KBM-7 (cell line): ENCODE measurements at places on chromosomes 16 and 17.
A peak's percentile ranks its signal among the peaks of the same experiment; 100 is the strongest.

DNA sequence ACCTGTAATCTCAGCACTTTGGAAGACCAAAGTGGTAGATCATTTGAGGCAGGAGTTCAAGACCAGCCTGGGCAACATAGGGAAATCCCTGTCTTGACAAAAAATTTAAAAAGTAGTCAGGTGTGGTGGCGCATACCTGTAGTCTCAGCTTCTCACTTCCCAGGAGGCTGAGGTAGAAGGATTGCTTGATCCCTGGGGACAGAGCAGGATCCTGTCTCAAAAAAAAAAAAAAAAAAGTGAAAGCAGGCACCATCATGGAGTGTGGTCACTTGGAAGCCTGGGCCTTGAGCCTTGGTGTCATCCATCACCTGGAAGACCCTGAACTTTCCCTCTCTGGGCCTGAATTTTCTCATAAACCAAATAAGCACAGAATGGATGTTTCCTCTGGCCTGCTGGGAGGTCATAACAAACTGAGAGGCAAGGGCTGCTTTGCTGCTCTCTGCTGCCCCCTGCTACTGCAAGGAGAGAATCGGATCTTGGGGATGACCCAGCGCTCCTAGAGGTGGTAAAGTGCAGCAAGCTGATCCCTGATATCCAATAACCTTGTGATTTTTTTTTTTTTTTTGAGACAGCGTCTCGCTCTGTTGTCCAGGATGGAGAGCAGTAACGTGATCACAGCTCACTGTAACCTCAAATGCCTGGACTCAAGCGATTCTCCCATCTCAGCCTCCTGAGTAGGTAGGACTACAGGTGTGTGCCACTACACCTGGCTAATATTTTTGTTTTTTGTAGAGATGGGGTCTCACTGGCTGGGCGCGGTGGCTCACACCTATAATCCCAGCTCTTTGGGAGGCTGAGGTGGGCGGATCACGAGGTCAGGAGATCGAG lies 75.9 kb upstream of the RNU2-1 start:
- peak; percentile 48 for DNase-seq

GRCh38 chr17:330993-331701 lies 21.5 kb downstream of the RPH3AL start:
- DNase-seq: no peak

DNA sequence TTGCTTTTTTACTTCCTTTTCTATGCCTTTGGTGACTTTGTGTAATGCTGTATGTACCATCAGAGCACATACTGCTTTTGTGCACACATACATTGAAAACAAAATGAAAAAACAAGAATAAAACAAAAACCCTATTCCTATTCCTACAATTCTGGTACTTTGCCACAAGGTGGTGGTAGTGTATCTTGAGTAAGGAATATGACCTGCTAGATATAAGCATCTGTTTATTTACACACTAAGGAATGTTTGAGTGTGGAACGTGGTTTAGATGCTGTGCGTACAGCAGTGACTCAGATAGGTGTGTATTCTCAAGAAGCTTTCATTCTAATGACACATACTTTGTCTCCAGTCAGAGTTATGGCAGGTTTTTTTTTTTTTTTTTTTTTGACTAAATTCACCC lies 606.2 kb downstream of the WWOX start:
- DNase-seq: peak; percentile 23

DNA sequence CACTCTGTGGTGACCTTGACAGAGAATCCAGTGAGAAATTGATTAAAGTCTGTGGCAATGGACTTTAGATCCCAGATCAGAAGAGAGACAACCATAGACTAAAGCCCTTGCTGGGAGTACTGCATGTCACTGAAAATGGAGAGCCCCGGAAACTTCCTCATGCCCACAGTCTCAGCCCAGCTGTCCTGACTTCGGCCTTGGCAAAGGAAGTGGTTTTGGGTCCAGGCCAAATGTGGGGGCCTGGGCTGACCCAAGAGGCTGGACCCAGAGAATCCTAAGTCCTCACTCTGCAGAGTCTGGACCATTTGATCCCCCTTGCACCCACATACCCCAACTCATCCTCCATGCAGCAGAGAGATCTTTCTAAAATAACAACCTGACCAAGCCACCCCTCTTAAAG lies 4.7 kb upstream of the BEAN1 start:
- DNase-seq: no peak

DNA sequence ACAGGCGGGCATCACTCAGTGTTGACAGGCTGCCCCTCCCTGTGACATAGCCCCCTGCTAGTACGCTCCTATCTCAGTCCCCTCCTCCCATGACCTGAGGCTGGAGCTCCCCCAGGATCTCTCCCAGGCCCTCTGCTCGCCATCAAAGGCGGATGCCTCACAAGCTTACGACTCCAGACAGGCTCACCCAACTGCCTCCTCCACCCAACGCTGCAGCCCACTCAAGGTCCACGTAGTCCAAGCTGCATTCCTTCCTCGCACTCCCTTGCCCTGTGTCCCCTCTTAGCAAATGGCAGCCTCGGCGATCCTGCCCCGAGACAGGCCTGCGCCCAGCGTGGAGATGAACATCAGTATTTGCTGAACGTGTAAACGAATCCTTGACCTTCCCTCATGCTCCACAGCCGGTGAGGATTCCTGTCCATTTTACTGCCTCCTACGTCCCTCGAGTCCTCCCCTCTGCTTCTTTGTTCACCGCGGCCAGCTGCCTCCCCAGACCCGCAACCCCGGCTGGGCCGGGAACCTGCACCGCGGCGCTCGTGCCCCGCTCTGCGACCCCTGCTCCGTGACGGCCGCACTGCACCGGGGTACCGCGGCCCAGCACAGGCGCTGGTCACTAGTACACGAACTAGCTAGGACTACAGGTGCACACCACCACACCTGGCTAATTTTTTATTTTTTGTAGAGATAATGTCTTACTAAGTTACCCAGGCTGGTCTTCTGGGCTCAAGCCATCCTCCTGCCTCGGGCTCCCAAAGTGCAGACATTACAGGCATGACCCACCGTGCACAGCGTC lies 838 bp upstream of the TMEM97 start:
- DNase-seq: no peak

DNA sequence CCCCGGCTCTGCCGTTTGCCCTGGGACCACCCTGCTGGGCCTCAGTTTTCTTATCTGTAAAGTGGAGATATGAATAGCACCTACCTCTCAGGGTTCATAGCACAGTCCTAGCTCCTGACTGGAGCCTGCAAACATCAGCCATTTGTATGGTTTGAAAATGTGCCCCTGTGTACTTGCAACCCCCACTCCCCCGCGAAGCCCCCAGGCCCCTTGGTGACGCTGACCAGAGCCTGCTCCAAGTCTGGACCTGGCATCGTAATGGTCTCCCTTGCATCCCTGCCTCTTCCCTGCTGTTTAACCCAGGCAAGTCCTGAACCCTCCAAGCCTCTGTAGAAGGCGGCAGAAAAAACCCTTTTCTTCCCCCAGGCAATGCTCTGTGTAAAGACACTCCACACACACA lies 128.0 kb downstream of the IRF8 start:
- DNase-seq: no peak

DNA sequence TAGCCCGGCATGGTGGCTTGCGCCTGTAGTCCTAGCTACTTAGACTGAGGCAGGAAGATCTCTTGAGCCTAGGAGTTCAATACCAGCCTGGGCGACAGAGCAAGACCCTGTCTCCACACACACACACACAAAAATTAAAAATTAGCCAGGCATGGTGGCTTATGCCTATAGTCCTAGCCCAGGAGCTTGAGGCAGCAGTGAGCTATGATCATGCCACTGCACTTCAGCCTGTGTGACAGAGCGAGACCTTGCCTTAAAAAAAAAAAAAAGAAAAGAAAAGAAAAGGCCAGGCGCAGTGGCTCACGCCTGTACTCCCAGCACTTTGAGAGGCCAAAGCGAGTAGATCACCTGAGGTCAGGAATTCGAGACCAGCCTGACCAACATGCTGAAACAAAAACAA lies 23.9 kb downstream of the C17orf75 start:
- DNase-seq: no peak

GRCh38 chr17:35543856-35544255 lies 6.4 kb upstream of the SLFN12L start:
- DNase-seq: no peak

DNA sequence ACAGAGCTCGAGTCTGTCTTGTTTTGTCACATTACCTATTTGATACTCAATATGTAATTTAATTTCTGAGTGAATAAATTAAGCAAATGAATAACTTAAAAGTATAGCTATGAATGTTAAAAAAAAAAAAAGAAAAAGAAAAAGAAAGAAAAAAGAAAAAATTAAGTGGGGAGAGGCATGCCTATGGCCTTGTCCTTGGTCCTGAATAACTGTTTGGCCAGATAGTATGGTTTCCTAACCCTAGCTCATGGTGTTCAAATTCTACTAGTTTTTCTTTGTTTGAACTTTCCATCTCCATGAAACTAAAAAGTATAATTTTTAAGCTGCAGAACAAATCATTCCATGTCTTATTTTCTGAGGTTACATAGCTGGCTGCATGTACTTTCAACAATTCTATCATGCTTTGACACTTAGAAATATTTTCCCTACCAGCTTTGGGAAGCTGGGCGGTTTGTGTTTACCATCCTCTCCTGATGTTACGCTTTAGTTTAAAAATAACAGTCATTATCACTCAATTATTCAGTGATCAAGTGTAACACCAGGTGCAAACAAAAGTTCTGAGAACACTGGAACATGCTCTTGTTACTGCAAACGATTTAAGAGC lies 31.8 kb downstream of the TOX3 start:
- no peak for DNase-seq

GRCh38 chr17:38898812-38899348 lies 26.5 kb upstream of the LASP1NB start:
- peak; percentile 93 for DNase-seq

- no peak for DNase-seq
These were observed 95.1 kb downstream of the PRKCA start for GRCh38 chr17:66397486-66397885.

- DNase-seq: no peak
These were observed 15.7 kb downstream of the CCDC42 start for GRCh38 chr17:8728971-8729370.

DNA sequence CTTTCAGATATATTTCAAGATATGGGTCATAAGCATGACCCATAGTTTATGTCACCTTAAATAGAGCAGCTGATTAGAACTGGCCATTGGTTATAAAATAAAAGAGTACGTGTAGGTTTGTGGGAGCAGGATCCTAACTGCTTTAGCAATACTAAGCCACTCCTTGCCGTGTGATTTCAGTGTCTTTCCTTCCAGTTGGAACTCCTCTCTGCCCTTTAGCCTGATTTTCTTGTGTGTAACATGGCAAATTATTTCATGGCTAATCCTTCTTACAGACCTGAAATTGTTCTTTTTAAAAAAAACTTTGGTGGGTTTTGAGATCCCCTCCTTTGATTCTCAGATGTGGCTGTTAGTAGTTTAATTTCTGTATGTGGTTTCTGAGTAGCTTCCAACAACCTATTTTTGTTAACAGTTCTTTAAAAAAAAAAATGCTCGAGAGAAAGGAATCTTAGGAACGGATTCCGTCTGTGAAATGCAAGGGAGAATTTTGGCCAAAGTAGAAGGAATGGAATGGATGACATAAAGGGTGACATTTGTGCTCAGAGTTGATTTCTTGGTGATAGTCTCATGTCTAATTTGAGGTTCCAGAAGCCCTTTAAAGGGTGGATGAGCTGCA lies 39.9 kb downstream of the DHRS7B start:
- DNase-seq: no peak

DNA sequence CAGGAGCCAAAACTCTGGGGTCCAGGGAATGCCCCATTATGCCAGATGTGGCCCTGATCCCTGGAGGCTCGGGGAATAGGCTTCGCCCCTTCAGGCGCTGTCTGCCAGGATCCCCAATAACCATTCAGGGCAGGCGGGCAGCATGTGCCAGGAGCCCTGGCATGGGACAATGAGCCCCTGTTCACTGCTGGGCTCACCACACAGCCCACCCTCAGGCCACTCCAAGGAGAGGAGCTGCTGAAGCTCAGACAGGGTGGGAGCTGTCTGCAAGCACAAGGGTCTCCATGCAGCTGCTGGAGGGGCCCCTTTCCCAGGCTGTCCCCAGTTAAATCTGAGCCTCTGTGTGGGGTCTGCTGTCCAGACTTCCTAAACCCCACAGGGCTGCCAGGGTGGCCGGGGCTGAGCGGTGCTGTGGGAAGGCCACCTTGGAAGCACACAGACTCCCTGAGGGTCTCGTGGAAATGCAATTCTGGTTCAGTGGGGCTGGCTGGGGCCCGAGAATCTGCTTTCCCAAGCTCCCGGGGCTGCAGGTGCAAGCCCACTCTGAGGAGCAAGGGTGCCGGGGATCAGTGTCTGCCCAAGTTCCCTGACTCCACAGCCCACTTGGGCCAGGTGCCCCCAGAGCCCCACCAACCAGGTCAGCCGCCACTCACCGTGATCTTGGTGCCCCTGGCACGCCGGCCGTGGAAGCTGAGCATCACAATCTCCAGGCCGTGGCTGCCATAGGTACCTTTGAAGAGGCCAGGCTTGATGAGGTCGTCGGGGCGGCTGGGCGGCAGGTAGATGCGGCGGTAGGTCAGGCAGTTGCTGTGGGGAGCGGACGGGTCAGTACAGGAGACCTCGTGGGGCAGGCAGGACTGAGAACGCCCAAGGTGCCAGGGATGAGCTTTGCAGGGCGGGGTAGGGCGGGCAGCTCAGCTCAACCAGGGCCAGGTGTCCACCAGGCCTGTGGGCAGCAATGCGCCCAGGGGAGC lies 17.7 kb upstream of the C16orf95 start:
- DNase-seq: no peak

DNA sequence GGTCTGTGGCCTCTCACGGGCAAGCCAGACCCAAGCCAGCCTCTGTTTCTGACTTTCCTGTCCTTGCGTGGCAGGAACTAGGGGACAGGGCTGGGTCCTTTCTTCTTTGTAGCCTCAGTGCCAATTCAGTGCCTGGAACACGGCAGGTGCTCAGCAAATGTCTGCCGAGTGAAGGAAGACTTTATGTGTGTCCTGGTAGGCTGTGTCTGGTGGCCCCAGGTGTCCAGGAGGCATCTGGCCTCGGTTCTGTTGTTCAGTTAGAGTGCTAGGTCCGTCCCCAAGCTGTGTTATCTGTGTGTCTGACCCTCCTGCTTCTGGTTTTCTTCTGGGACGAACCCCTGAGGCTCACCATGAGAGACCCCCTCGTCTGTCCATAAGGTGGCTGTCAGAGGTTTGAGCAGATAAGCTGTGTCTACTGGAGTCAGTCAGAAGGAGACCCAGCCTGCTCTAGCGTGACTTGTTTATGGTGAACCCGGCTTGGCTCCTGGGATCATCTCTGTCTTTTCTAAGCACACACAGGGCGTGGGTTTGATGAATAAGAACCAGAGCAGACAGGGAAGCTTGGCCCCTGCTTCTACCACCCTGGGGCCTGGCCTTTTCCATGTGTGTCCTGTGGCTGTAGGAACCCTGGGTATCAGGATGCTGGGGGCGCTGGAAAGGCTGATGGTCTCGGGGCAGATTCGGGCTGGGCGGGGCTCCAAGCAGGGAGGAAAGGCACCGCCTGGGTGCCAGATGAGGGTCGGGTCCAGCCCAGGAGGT lies 39.3 kb downstream of the ENGASE start:
- DNase-seq: no peak

DNA sequence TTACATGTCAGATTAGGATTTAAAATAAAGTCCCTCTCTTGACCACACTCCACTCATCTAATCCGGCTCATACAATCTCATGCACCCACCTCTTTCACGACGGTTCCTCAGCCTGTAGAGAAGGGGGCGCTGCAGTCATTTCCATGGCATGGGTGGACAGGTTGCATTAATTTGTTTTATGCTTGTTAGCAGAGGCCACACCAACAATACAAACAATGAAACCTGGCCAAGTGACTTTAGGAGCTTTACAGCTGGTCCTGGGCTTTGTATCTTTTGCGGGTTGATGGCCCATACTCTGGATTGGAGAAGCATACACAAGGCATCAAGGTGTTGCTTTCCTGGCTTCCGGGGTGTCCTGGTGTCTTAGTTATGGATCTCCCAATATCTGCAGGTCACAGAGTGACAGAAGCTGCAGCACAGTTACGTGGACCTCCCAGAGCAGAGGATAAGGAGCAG lies 9.7 kb upstream of the SNF8 start:
- DNase-seq: peak; percentile 39

GRCh38 chr17:43453331-43453812 lies 30.4 kb upstream of the DHX8 start:
- DNase-seq: no peak
